ENCODE measurements at places on chromosomes 5 and 9.

DNA sequence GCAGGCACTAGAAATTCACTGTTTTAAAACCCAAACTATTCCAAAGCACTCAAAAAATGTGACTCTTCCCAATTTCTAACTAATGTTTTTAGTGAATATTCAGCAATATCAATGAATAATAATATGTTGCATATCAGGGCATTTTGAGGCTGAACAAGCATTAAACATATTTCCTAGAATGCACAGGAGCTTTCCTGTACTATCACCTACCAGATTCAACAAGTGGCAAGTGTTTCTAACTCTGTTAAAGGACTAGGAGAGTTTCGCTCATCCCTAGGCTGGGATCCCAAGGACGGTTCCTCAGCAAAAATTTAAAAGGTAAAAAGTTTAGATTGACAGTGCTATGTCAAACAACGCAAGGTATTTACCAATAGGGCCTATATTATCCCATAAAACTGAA is 21.0 kb downstream of the GNE start:
- DNase-seq: no peak

- no peak for DNase-seq
Measured at GRCh38 chr5:36679221-36679989, 73.0 kb downstream of the SLC1A3 start.

DNA sequence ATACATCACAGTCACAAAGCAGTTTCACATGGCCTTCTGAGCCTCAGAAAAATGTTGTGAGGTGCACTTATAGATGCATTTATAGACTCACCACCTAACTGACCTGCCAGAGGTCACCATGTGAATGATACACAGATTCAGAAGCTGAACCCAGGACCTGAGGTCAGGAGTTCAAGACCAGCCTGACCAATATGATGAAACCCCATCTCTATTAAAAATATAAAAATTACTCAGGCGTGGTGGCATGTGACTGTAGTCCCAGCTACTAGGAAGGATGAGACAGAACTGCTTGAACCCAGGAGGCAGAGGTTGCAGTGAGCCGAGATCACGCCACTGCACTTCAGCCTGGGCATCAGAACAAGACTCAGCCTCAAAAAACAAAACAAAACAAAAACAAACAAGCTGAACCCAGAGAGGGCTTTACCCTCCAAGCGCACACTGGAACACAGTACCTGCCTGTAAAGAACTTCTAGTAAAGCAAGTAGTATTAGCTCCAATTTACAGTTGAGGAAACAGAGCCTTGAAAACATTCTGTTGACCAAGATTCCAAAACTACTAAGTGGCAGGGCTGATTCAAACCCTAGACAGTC is 16.3 kb downstream of the ECPAS start:
- DNase-seq: no peak

DNA sequence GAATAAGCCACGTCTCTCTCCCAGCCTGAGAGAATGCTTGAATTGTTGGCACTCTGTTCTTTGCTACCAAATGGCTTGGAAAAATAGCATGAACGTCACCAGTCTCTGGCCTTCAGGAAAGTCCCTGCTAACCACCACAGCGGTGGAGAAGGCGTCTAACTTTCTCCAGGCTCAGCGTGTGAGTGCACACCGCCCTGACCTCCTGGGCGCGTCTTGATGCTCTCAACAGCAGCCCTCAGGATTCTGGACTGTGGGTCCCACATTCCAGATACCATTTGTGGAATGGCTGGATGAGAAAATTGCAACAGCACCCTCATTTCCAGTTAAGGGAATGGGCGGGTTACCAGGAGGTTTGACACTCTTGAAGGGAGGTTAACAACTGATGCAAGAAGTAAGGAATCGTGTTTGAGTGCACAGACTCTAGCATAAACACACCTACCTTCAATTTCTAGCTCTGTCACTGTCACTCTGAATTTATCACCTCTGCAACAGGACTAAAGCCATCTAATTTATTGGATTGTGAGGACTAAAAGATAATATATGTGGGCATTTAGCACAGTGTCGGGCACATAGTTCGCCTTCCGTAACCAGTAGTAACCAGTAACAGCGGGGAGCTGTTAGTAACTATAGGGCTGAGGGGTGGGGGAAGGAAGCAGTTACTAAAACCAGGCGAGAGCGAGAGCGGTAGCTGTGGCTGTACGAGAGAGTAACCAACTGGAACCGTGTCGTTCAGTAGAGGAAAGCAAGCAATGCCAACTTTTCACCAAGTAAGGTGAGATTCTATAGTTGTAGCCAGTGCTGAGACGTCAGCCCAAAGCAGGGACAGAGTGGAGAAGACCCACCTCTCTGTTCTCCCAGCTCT is 807 bp upstream of the PLGRKT start:
- no peak for DNase-seq

- DNase-seq: no peak
Measured at GRCh38 chr5:154308443-154309370, 118.2 kb downstream of the GALNT10 start.

GRCh38 chr9:82531795-82532194 is 531.1 kb downstream of the RASEF start:
- no peak for DNase-seq

- DNase-seq: no peak
Measured at GRCh38 chr5:148979083-148979723, 83.7 kb downstream of the SH3TC2 start.

GRCh38 chr9:99773468-99774138 is 48.1 kb upstream of the NR4A3 start:
- DNase-seq: no peak

Data from globus pallidus (tissue), 1 donor.